Hair follicular keratinocyte (primary cell): ENCODE measurements at places on chromosomes 4 and X. TPM values are rescaled to one million over a fixed set of nuclear protein-coding genes. Genes with fewer than 3 reads are reported as not detected.

ZMYM3 gene
- total RNA-seq, result 7.8 and 9.5 TPM in 2 replicates

LDOC1 gene
- total RNA-seq, result 5.5 and 11.6 TPM in 2 replicates

TNMD gene
- total RNA-seq, result not detected in 2 replicates

CLTRN gene
- 0.11 and 0.39 TPM in 2 replicates for total RNA-seq

VGLL1 gene
- total RNA-seq, result 0.30 and 2.3 TPM in 2 replicates

CDKL5 gene
- 0.84 and 3.4 TPM in 2 replicates for total RNA-seq

ITGB1BP2 gene
- total RNA-seq, result 0.23 and 1.7 TPM in 2 replicates

TTC29 gene
- total RNA-seq, result not detected in 2 replicates

DRD5 gene
- total RNA-seq, result not detected in 2 replicates

MGAT4D gene
- not detected in 2 replicates for total RNA-seq

AFF2 gene
- total RNA-seq, result not detected in 2 replicates

HOPX gene
- total RNA-seq, result 2.2 and 9.1 TPM in 2 replicates

SPANXN4 gene
- not detected in 2 replicates for total RNA-seq

TRIM60 gene
- total RNA-seq, result not detected in 2 replicates

SLC10A6 gene
- total RNA-seq, result 4.8 and 5.0 TPM in 2 replicates

SLC26A1 gene
- not detected in 2 replicates for total RNA-seq

ARX gene
- not detected in 2 replicates for total RNA-seq

LYAR gene
- total RNA-seq, result 26.6 and 83.3 TPM in 2 replicates

GRID2 gene
- not detected in 2 replicates for total RNA-seq

UGT2B15 gene
- not detected in 2 replicates for total RNA-seq

HS3ST1 gene
- total RNA-seq, result 0.72 and 0.94 TPM in 2 replicates

CLCN4 gene
- 0.11 and 0.39 TPM in 2 replicates for total RNA-seq

BMP15 gene
- not detected in 2 replicates for total RNA-seq

AGTR2 gene
- total RNA-seq, result not detected in 2 replicates

VCX3A gene
- total RNA-seq, result not detected in 2 replicates

ZNF732 gene
- total RNA-seq, result 1.2 and 1.4 TPM in 2 replicates

P2RY10 gene
- not detected in 2 replicates for total RNA-seq

HSD17B10 gene
- 102 and 128 TPM in 2 replicates for total RNA-seq

DMRTC1 gene
- not detected in 2 replicates for total RNA-seq

DAPP1 gene
- 18.2 and 43.7 TPM in 2 replicates for total RNA-seq
